ENCODE measurements at places on chromosomes 4 and X. TPM values are rescaled to one million over a fixed set of nuclear protein-coding genes. Genes with fewer than 3 reads are reported as not detected.

Gene TLR10
- 0.64 TPM for polyA plus RNA-seq

Gene HSFX4
- polyA plus RNA-seq: 0.50 TPM

Gene NLGN3
- 4.4 TPM for polyA plus RNA-seq

Gene OTUD6A
- not detected for polyA plus RNA-seq

Gene NPY1R
- polyA plus RNA-seq: 21.3 TPM

Gene ODAPH
- not detected for polyA plus RNA-seq

DNA sequence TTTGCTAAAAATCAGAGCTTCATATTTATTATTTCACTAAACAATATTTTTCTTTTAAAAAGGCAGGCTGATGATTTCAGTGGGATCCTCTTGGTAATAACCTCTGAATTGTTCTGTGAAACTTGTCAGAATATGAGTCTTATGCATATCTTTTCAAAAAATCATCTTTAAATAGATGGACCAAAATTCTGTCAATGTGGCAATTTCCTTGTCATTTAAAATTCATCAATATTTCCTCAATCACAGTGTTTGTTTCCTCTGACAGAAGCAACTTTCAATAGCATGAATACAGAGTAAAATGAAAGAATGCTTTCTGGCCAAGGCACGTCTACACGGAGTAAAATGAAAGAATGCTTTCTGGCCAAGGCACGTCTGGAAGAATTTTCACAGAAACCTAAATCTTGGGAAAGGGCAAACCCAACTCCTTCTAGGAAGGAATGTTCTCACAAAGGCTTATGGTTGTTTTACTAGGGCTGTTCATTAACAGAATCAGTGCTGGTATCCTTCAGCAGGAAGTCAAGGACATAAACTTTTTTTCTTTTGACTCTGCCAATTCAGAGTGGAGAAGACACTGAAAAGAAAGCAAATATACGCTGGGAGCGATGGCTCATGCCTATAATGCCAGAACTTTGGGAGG lies 99.0 kb upstream of the GPR34 start:
- no peak for DNase-seq

Data from right renal cortex interstitium (tissue), 3 donors.